ENCODE measurements at places on chromosomes 6 and 20. TPM values are rescaled to one million over a fixed set of nuclear protein-coding genes. Genes with fewer than 3 reads are reported as not detected.
A peak's percentile ranks its signal among the peaks of the same experiment; 100 is the strongest.

DNA sequence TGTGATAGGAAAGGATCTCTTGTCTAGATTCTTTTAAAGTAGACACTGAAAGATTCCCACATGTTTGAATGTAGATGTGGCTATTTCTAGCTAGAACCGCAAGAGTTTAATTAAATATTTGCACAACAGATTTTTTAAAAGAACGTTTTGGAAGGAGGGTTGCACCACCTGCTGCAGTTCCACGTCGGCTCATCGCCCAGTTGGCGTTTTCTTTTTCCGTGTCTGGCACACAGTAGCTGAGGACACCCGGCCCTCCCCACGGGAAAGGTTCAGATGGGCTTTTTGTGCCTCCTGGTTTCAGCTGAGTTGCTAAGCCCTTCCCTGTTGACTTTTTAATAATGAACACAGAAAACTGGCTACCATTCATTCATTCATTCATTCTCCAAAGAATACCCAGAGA, 41.8 kb upstream of the DOK5 start:
- H3K4me1 ChIP-seq, result peaks cover 13% of the 10 kb centered on the region
- no peaks in the 10 kb centered on the region for H3K27me3 ChIP-seq

Gene IL17A
- not detected for total RNA-seq

DNA sequence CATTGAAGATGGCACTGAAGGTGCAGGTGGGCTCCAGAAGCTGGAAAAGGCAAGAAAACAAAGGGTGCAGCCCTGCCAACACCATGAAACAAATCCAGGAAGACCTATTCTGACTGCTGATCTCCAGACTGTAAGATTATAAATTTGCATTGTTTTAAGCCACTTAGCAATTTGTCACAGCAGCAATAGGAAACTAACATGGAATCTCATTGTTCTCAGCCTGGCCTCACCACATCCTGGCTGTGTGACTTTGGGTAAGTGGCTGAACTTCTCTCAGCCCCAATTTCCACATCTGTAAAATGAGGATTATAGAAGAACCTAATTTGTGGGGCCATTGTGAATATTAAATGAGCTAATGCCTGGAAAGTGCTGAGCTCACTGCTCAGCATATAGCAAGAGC, 160.4 kb upstream of the MAFB start:
- no peak overlapping the region for H3K4me3 ChIP-seq
- H3K4me1 ChIP-seq, result peaks cover 7% of the 10 kb centered on the region
- H3K27me3 ChIP-seq, result no peaks in the 10 kb centered on the region
- no peaks in the 10 kb centered on the region for H3K36me3 ChIP-seq

Gene MEI4
- total RNA-seq, result 0.18 TPM

DNA sequence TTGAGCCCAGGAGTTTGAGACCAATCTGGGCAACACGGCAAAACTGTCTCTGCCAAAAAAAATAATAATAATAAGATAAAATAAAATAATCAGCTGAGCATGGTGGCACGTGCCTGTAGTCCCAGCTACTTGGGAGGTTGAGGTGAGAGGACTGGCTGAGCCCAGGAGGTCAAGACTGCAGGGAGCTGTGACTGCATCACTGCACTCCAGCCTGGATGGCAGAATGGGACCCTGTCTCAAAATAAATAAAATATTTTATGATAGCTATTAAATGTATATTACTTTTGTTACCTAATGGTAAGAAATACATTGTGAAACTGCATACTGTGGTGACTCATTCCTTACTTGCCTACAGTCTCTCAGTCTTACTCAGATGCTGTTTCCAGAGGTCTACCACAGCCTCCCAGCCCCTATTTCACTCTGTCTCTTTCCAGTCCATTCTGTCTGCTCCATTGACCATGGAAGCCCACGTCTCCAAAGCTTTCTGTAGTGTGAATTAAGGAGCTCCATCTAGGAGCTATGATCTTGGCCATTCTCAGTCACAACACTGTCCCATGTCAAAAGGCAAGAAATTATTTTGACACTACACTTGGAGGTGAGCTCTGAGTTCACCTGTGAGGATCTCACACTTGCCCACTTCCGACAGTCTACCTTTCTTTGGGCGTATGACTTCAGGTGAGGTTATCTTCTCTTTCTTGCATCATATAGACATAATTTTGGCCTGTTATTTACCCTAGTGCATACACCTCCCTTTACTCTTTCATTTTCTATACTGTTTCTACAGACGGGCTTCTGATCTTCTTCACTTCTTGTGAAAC, 22.4 kb upstream of the SNX9 start:
- H3K4me3 ChIP-seq, result no peak overlapping the region
- H3K27me3 ChIP-seq, result no peaks in the 10 kb centered on the region
- DNase-seq, result no peak
- H3K36me3 ChIP-seq, result no peaks in the 10 kb centered on the region

GRCh38 chr6:38067263-38067980, 247.9 kb downstream of the ZFAND3 start:
- no peaks in the 10 kb centered on the region for H3K27me3 ChIP-seq
- no peak overlapping the region for H3K4me3 ChIP-seq
- no peak for DNase-seq

- no peaks in the 10 kb centered on the region for H3K36me3 ChIP-seq
- H3K4me1 ChIP-seq, result peaks cover 35% of the 10 kb centered on the region
- peak overlapping the region; percentile 93 for H3K4me3 ChIP-seq
These were observed 671 bp downstream of the TAPBP start for GRCh38 chr6:33313105-33313708.

DNA sequence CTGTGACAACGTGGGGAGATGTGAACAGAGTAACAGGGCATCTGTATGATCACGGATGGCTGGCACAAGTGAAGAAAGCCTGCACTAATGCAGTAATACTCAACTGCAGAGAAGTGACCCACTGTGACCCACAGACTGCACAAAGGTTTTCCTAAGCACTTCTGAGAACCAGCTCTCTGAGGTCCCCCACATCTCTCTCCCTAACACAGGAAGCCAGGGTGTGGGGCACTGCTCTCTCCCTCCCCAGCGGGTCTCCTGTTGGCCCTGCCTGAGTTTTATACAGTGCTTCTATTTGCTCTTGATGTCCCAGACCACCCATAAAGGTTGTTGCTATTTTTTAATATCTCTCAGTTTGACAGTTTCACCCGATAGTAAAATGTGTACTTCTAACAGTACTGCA, 11.3 kb downstream of the APMAP start:
- no peak overlapping the region for H3K27ac ChIP-seq
- H3K36me3 ChIP-seq, result peaks cover 67% of the 10 kb centered on the region

DNA sequence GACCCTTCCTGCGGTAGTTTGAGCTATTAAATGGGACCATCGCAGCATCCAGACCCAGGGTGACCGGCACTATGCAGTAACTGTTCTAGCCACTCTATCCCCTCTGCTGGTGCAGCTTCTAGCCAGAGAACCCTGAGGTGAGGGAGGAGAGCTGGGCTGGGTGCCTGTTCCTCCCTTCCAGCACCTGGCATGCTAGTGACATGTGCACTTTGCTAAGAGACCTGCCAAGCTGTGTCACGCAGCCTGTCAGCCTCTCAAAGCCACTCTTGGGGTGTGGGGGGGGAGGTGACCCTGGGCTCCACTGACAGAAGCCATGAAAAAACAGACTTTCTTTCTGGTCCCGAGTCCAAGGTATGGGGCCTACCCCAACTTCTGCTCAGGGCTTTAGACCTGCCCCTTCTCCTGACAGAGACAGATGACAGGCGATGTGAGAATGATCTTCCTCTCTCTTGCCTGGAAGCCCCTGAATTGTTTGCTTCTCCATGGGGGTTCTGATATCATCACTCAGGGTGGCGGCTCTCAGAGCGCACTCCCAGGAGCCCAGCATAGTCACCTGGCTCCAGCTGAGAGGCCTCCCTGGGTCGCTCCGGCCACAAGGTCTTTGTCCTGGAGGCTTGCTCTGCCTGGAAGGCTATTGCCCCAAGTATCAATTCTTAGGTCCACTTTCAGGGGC, 47.2 kb upstream of the MLN start:
- no peak overlapping the region for H3K27ac ChIP-seq
- DNase-seq, result no peak
- no peak overlapping the region for H3K4me3 ChIP-seq
- H3K36me3 ChIP-seq, result no peaks in the 10 kb centered on the region
- H3K27me3 ChIP-seq, result peaks cover 3% of the 10 kb centered on the region
- peaks cover 24% of the 10 kb centered on the region for H3K4me1 ChIP-seq

- no peak overlapping the region for H3K4me3 ChIP-seq
- H3K4me1 ChIP-seq, result no peaks in the 10 kb centered on the region
- DNase-seq, result no peak
- H3K27ac ChIP-seq, result no peak overlapping the region
These were observed 115.2 kb upstream of the GLP1R start for GRCh38 chr6:38933426-38933825.

GRCh38 chr6:169577236-169577635, 124.6 kb downstream of the WDR27 start:
- no peak for DNase-seq
- H3K27me3 ChIP-seq, result no peaks in the 10 kb centered on the region
- no peak overlapping the region for H3K27ac ChIP-seq
- H3K4me3 ChIP-seq, result no peak overlapping the region
- H3K4me1 ChIP-seq, result peaks cover 10% of the 10 kb centered on the region

Data from WTC11 (cell line).